ENCODE measurements at places on chromosomes 2 and 18. TPM values are rescaled to one million over a fixed set of nuclear protein-coding genes. Genes with fewer than 3 reads are reported as not detected.

MYL12B gene
- 417 TPM for polyA plus RNA-seq

- DNase-seq = no peak
- no peak overlapping the region for H3K4me3 ChIP-seq
- no peaks in the 10 kb centered on the region for H3K4me1 ChIP-seq
- H3K27me3 ChIP-seq = no peaks in the 10 kb centered on the region
Observed at GRCh38 chr18:50441501-50441900, 66.7 kb downstream of the SKA1 start.

- H3K27ac ChIP-seq = no peak overlapping the region
- no peaks in the 10 kb centered on the region for H3K36me3 ChIP-seq
- DNase-seq = no peak
- no peak overlapping the region for H3K4me3 ChIP-seq
- no peaks in the 10 kb centered on the region for H3K27me3 ChIP-seq
Observed at GRCh38 chr2:213863541-213863940, 547.3 kb upstream of the VWC2L start.

- H3K27ac ChIP-seq = no peak overlapping the region
- H3K4me3 ChIP-seq = no peak overlapping the region
- no peaks in the 10 kb centered on the region for H3K36me3 ChIP-seq
- no peaks in the 10 kb centered on the region for H3K27me3 ChIP-seq
Observed at GRCh38 chr18:58529714-58530354, 99.1 kb downstream of the ALPK2 start.

- H3K27me3 ChIP-seq = no peaks in the 10 kb centered on the region
- no peak overlapping the region for H3K4me3 ChIP-seq
- H3K4me1 ChIP-seq = no peaks in the 10 kb centered on the region
- H3K27ac ChIP-seq = no peak overlapping the region
- DNase-seq = no peak
- no peaks in the 10 kb centered on the region for H3K36me3 ChIP-seq
Observed at GRCh38 chr2:133424876-133425275, 143.4 kb downstream of the NCKAP5 start.

All from left lung (tissue), 14 donors.